ENCODE measurements at places on chromosomes 3 and 15.

GRCh38 chr15:50109076-50109987 lies 9.7 kb downstream of the ATP8B4 start:
- no peak for DNase-seq

DNA sequence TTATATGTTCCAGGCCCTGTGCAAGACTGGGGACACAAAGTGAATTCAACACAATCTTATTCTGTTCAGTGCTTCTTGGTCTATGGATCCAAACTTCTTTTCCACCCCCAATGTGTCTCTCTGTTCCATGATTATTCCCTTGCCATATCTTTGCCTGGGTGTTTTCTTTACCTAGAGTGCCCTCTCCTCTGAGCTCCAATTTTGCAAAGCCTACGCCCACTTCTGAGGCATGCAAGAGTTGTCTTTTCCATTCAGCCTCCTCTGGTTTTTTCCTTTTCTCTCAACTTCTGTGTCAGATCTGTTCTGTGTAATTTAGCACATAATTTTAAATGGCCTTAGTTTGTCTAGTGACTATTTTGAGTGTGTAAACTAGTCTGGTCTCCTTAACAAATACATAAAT lies 72.8 kb upstream of the PLCL2 start:
- no peak for DNase-seq

DNA sequence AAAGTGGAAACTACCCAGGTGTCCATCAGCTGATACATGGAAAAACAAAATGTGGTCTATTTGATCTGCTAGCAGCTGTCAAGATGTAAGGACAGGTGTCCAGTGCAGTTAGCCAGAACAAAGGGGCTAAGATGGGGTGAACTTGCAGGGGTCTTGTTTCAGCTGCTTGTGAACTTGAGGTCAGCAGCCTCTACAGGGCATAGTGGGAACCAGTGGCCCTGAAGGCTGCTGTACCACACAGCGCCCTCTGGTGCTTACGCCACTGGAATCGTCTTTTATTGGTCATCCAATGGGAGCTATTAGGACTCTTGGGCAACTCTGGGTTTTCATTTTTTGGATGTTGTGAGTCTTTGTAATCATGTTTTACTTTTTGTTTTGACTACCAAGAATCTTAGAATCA lies 62.2 kb upstream of the CTSH start:
- no peak for DNase-seq

DNA sequence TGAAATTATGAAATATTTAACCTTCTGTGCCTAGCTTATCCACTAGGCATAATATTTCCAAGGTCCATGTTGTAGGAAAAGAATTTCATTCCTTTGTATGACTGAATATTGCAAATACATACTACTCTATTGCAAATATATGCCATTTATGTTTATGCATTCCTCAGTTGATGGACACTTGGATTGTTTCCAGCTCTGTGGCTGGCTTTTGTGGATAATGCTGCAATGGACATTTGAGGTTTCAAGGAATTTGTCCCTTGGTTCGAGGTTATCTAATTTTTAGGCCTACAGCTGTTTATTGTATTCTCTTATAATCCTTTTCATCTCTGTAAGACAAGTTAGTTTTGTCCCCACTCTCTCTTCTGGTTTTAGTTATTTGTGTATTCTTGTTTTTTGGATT lies 7.7 kb upstream of the AADACL2 start:
- no peak for DNase-seq

- DNase-seq, result no peak
These were observed 28.9 kb upstream of the ICE2 start for GRCh38 chr15:60507596-60508424.
